ENCODE measurements at places on chromosomes 3 and 15.

GRCh38 chr3:117507958-117508357, 798.4 kb downstream of the TUSC7 start:
- no peak for DNase-seq

DNA sequence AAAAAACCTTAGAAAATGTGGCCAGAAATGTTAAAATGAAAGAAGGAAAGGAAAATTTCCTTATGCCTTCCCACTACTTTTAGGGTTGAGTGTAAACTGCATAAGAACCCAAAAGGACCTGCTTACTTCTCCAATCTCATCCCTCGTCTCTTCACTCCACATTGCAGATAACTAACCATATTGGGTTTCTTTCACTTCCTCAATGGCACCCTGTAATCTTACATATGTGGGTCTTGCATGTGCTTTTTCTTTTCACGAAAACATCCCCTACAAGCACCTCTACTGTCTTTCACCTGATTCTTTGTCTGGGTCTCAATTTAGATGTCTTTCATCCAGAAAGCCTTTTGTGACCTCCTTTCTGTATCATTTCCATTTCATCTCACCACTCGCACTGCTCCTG, 23.1 kb downstream of the EOMES start:
- DNase-seq = no peak

DNA sequence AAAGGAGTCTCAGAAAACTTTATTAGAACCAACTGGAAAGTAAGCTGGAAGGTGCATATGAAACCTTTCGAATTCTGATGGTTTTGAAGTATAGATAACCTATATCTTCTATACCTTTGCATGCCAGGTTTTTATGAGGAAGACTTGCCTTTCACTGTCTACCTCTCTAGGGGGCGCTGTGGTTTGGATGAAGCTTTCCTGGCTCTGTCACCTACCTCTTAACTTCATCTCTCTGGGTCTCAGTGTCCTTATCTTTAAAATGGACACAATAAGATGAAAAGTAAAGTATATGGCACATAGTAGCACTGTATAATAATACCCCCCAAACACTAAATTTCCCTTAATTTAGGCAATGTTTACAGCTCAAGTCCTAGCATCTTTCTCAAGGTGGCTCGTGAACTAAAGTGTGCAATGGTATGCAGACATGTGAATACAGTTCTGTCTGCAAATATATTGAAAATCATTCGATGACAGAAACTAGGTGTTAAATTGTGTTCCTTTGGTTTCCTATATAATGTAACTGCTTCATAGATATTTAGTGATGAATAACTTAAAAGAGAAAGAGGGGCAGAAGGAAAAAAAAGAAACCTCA, 314.3 kb downstream of the CHST2 start:
- no peak for DNase-seq

DNA sequence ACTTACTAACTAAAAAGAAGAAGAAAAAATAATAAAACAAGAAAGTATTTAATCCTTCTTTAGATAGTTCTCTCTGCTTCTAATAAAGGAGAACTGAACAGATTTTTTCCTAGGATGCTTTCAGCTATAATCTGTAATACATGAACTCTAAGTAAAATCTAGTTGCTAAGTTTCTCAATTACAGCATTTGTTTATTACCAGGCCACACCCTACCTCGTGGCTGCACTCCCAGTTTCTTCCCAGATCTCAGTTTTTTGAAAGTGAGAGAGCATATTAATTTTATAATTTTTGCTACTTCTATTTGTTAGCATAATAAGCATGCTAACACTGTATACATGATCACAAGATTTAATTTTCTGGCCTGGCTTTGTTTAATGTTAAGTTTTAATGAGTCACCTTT, 258.3 kb downstream of the IL5RA start:
- DNase-seq = no peak

GRCh38 chr3:108100906-108101660, 10.3 kb upstream of the CD47 start:
- no peak for DNase-seq

GRCh38 chr15:49174902-49175301, 4.9 kb downstream of the GALK2 start:
- no peak for DNase-seq

DNA sequence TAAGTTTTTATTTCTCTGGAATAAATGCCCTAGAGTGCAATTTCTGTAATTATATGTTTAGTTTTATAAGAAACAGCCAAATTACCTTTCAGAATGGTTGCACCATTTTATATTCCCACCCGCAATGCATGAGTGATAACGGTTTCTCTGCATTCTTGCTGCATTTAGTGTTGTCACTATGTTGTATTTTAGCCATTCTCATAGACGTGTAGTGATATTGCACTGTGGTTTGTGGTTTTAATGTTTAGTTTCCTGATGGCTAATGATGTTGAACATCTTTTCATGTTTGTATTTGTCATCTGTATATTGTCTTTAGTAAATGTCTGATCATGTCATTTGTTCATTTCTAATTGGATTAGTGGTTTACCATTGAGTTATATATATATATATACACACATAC, 73.0 kb upstream of the GOLIM4 start:
- no peak for DNase-seq

Data from NCI-H2107 (cell line).